ENCODE measurements at places on chromosomes 3 and 15. TPM values are rescaled to one million over a fixed set of nuclear protein-coding genes. Genes with fewer than 3 reads are reported as not detected.

LRRC3B gene
- not detected for total RNA-seq

ALDH1A2 gene
- total RNA-seq: 38.3 TPM

GATA2 gene
- 8.1 TPM for total RNA-seq

DOCK3 gene
- total RNA-seq: under 0.01 TPM
